ENCODE measurements at places on chromosomes 11 and 22.

GRCh38 chr11:121829159-121829643 lies 286.8 kb downstream of the BLID start:
- H3K27me3 ChIP-seq, result no peaks in the 10 kb centered on the region
- H3K27ac ChIP-seq, result no peak overlapping the region
- DNase-seq, result no peak
- H3K36me3 ChIP-seq, result no peaks in the 10 kb centered on the region
- no peaks in the 10 kb centered on the region for H3K4me1 ChIP-seq

GRCh38 chr11:120835601-120836228 lies 188.2 kb upstream of the TBCEL start:
- no peak overlapping the region for H3K4me3 ChIP-seq
- no peak overlapping the region for H3K27ac ChIP-seq
- no peaks in the 10 kb centered on the region for H3K4me1 ChIP-seq

GRCh38 chr11:130580891-130581492 lies 132.5 kb downstream of the ADAMTS15 start:
- peak; percentile 37 for DNase-seq
- H3K27me3 ChIP-seq, result no peaks in the 10 kb centered on the region
- H3K27ac ChIP-seq, result peak overlapping the region; percentile 65
- H3K4me3 ChIP-seq, result no peak overlapping the region

- H3K27ac ChIP-seq, result no peak overlapping the region
- peaks cover 19% of the 10 kb centered on the region for H3K36me3 ChIP-seq
- H3K27me3 ChIP-seq, result no peaks in the 10 kb centered on the region
- no peak overlapping the region for H3K4me3 ChIP-seq
These were observed 21.8 kb upstream of the TP53AIP1 start for GRCh38 chr11:128964463-128964930.

DNA sequence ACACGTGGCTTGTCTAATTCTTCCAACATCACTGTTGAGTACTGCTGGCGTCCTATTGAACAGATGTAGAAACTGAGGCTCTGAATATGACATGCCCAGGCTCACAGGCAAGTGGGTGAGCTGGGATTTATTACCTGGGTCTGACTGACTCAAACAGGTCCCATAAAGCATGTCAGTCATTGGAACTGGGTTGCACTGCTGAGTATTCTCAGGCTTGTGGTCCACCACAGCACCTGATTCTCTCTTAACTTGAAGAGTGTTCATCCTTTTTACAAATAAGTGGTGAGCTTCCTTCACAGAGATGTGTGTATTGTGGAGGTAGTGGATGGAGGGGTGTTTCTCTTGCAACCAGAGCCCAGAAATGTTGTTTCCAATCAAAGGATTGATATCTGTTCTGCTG lies 44.5 kb downstream of the SC5D start:
- H3K4me3 ChIP-seq, result no peak overlapping the region
- no peaks in the 10 kb centered on the region for H3K4me1 ChIP-seq
- no peaks in the 10 kb centered on the region for H3K27me3 ChIP-seq
- no peak for DNase-seq
- no peaks in the 10 kb centered on the region for H3K36me3 ChIP-seq

DNA sequence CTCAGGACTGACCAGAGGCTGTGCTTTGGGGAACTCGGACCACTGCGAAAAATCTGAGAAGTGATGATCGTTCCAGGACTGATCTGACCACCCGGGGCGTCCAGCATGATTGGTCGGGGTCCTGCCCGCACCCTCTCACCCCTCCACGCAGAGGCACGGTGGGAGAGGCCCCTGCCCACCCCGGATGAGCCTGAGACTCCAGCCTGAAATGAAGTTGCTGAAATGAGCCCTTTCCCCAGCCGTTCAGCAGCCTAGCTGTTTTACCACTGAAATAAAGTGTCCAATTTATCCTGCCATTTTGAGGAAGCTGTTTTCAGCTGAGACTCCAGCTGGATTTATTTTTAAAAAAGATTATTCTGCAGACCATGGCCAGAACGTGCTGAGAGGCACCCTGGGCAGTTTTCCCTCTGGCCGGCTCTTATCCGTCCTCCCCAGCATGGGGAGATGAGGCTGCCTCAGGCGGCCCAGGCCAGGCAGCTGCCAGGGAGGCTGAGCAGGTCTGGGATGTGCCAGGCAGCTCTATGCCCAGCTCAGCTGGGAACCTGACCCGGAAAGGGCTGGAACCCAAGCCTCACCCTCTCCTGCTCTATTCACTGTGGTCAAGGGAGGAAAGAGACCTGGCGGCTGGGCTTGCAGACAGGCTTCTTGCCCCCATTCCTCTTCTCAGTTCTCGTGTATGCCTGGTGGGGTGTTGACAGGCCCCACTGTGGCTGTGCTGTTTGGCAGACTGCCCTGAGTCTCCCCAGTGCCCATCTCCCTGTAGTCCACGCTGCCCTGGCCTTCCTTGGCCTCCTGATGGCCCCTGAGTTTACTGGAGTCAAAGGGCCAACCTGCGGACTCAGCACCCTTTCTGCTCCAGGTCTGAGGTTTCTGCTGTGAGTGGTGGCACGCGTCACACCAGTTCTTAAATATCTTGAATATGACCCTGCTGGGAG lies 161.0 kb upstream of the B3GAT1 start:
- DNase-seq, result no peak
- no peaks in the 10 kb centered on the region for H3K36me3 ChIP-seq
- peaks cover 11% of the 10 kb centered on the region for H3K4me1 ChIP-seq
- no peak overlapping the region for H3K27ac ChIP-seq

GRCh38 chr11:61162092-61162941 lies 1.1 kb upstream of the VPS37C start:
- peak; percentile 79 for DNase-seq
- no peaks in the 10 kb centered on the region for H3K36me3 ChIP-seq
- H3K27ac ChIP-seq, result peak overlapping the region; percentile 43
- no peaks in the 10 kb centered on the region for H3K27me3 ChIP-seq
- peak overlapping the region; percentile 72 for H3K4me3 ChIP-seq
- H3K4me1 ChIP-seq, result peaks cover 45% of the 10 kb centered on the region

Measured in stomach (tissue), 19 donors.